ENCODE measurements at places on chromosomes 1 and 21. TPM values are rescaled to one million over a fixed set of nuclear protein-coding genes. Genes with fewer than 3 reads are reported as not detected.

DNA sequence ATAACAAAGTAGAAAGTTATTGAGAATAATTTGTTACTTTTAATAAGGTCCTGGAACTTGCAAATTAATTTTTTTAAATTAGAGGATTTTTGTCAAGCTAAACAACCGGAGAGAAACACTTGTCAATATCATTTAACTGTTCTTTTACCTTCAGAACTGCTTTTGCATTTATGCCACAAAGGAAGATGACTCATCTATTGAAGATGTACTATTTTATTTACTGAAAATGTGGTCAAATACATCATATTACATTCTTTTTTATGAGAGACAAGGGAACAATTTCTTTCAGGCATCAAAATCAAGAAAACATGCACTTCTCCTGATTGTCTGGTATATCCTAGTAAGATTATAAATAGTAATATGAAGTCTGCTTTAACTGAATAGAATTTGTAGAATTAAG lies 558.2 kb upstream of the PRMT6 start:
- no peak for DNase-seq

Gene SORT1
- 35.9 TPM for total RNA-seq

GRCh38 chr1:68173936-68174737 lies 58.2 kb downstream of the WLS start:
- no peak for DNase-seq

DNA sequence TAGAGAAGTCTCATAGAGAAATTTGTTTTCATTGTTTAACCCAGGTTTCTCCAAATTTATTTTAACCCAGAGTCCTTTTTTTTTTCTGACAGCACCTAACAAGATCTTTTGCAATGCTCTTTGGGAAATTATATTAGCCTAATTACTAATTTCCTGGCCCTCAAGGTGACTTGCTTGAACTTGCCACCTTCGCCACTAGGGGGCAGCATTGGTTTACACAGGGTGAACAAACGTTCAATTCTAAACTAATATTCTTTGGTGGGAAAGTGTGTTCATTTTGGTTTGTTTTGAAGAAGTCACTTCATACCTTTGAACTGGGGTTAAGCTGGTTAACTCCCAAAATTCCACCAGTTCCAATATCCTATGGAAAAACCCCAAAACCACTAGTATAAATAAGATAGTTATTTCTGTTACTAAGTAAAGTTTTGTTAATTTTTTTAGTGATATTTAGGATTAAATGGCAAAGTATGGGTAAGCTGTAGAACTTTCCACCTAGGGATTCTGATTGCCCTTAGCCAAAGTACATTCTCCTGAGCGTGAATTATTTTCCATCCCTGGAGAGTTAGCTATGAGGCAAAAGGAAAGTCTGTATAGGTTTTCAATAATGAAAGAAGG lies 13.0 kb downstream of the CCDC190 start:
- DNase-seq = peak; percentile 84

- DNase-seq = no peak
These were observed 31.6 kb upstream of the KIF1B start for GRCh38 chr1:10178597-10179405.

DNA sequence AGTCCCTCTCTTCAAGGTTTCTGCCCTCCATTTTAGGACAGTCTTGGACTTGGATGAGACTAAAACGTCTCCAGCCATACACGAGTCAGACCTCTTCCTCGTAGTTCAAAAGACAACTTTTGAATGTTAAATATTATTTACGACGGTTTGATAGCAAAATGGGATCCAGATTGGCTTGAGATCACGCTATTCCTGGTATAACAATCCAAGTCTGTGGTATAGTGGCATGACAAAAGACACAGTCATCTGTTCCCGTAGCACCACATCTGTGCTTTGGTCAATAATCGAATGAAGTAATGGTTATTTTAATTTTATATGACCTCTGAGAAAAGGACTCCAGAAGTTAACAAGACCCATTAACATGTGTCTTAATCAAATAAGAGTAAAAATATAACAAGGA lies 7.0 kb downstream of the PCP4 start:
- DNase-seq = no peak

- DNase-seq = no peak
These were observed 156.9 kb upstream of the SOD1 start for GRCh38 chr21:31502537-31503143.

Gene RPE65
- total RNA-seq = not detected

GRCh38 chr1:185674201-185674600 lies 60.0 kb upstream of the HMCN1 start:
- no peak for DNase-seq

DNA sequence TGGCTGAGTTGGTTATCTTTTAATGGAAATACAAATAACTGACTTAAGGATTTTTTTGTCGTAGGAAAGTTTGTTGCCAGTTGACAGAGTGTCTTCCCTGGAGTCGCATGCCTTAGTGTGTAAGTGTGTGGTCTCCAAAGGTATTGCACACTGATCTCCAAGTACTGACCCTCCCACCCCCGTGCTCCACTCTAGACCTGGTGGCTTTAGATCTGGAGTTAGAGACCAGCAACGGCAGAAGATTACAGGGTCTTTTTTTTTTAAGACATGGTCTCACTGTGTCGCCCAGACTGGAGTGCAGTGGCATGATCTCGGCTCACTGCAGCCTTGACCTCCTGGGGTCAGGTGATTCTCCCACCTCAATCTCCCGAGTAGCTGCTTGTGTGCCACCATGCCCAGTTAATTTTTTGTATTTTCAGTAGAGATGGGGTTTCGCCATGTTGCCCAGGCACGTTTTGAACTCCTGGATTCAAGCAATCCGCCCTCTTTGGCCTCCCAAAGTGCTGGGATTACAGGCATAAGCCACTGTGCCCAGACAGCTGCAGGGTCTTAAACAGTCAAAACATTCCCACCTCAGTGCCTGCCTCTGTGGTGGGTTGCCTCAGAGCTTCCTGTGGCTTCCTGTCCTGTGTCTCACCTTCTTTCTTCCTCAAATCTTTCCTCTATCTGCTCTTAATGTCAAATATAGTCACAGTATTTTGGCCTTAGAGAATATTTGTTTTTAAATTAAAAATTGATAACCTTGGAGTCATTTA lies 6.9 kb downstream of the TRAPPC10 start:
- no peak for DNase-seq

DNA sequence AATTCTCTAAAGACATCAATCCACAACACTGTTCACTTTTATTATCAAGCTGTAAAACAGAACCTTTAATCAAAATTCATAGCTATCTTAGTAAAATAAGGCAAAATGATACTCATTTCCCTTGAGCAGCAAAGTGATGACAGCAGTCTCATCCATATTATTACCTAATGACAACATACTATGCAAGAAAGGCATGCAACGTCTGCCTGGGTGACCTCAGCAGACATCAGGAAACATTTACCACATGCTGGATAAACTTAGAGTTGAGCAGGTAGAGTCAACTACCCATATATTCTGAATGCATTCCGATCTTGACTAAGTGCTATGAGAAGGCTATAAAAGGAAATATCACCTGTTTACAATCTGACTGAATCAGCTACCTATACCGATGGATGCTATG lies 145.1 kb downstream of the SIPA1L2 start:
- no peak for DNase-seq

DNA sequence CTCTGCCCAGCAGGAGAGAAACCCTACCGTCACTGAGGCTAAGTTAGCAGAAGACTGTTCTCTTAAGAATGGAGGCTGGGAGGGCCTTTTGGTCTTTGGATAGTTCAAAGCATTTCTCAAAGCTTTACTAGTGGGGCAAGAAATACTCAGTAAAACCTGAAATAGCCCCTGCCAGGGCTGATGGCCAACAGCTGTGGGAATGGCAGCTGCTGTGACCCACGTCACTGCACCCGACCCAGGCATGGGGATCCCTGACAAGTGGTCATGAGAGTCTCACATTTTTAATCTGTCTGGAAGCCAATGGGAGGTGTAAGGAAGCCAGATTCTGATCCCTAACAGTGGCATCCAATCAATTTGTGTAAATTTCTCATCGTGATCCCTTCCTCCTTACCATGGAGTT lies 44.5 kb upstream of the ENAH start:
- DNase-seq = peak; percentile 88

DNA sequence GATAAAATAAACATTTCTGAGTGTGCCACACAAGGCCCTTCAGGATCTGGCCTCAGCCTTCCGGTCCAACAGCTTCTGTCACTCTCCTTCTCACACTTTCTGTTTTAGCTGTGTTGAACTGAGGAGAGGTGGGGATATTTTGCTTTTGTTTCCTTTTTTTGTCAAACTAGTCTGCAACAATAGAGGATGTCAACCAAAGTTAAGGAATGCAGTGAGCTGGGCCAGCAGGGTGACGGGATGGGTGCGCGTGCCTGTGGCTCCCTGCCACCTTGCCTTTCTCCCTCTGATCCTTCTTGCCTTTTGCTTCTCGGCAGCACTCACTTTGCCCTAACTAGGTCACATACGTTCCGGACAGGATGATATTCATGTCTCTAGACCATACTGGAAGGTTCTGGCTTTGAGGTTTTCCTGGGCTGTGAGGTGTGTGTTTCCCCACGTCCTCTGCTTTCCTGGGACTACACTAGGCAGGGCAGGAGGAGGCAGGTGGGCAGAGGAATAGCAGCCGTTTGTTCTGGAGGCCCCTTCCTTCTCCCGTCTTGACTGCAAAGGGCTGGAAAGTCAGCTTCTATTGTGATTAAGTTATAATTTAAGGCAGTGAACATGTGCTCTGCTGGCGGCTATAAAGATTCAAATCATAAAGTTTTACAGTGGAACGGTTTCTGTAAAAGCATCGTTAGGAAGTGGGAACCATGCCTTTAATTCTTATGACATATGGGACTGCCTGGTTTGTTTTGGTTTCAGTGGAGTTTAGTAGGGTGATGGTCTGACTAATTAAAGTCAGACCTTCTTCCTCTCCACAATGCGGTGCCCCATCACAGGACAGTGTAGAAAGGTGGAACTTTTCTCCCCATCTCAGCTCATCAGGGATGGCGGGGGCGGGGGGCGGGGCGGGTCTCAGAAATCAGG lies 67.8 kb downstream of the RNF220 start:
- no peak for DNase-seq

Gene MYBPHL
- not detected for total RNA-seq

DNA sequence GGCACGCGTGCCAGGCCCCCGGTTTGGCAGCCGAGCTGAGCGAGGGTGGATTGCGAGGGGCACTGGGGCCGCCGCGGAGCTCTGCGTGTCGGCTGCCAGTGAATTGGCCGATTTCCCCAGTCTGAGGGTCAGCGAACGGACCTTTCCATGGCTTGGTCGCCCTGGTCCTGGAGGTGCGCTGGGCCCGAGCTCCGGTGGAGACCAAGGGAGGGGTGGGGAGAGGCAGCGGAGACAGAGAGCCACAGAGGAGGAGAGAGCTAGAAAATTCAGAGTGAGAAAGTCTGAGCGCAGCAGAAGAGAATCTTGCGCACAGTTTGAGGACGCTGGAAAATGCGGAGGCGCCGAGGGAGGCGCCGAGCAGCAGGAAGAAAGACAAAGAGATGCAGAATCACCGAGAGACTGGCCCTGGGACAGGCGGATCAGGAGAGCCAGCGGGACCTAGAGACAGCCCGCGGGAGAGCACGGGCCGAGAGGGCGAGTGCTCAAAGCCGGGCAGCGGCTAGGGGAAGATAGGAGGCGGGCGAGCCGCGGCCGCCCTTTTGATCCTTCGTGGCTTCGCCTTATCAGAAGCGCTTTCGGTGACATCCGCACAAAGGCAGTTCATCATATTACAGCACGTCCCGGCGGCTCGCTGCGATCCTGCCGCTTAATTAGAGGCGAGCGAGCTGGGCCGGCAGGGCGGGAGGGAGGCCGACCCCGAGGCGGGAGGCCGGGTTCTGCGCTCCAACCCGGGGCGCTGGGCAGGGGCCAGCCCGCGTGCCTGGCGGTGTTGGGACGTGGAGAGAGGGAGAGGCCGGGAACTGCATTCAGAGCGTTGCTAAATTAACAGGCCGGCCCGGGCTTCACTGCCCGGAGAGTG lies 12.7 kb downstream of the PAX7 start:
- DNase-seq = no peak

- no peak for DNase-seq
These were observed 4.3 kb upstream of the NR1I3 start for GRCh38 chr1:161242313-161242712.

DNA sequence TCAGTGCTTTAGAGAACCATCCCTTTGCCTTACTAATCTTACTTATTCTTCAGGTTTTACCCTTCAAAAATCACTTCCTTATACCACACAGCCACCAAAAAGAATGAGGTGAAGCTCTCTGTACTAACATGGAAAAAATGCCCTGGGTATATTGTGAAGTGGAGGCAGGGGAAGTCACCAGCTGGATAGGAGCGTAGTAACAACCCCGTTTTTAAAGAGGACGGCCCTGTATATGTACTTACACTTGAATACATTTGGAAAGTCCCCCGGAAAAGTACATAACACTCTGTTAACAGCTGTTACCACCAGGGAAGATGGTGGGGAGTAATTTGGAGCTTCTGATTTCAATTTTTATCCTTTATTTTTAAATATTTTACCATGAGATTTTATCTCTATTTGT lies 28.2 kb upstream of the KHDRBS1 start:
- no peak for DNase-seq

Gene SLAMF9
- total RNA-seq = not detected

Gene RAP1GAP
- total RNA-seq = 53.4 TPM

Gene GUCA2B
- 0.37 TPM for total RNA-seq

Gene SLC2A1
- total RNA-seq = 9.4 TPM

DNA sequence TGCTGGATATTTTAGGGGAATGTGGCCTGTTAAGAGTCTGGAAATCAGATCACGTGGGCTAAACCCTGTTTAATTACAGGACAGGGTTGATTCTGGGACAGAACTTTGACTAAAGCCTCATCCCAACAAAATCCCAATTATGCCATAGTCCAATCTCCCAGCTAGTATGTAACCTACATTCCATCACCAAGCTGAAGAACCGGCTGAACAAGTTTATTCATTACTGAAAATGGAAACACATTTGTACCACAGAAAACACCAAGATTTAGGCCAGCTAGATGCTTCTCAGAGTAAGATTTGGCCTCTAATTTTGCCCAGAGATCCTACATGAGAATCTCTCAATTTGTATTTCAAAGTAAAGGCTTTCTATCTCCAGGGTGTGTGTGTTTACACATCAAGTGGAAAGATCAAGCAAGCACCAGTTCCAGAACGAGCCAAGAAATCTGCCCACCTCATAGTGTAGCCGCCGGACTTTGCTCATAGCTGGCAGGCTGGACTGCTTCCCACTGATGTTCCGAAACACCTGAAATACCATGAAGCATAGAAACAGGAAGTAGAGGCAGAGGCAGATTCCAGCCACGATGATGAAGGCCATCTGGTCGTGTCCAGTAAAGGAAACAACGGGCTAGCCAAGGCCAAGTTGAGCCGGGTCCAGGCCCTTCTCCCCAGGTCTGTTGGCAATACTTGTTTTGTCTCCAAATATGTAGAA lies 86.8 kb downstream of the WLS start:
- peak; percentile 88 for DNase-seq

Gene S100A4
- total RNA-seq = 40.2 TPM

DNA sequence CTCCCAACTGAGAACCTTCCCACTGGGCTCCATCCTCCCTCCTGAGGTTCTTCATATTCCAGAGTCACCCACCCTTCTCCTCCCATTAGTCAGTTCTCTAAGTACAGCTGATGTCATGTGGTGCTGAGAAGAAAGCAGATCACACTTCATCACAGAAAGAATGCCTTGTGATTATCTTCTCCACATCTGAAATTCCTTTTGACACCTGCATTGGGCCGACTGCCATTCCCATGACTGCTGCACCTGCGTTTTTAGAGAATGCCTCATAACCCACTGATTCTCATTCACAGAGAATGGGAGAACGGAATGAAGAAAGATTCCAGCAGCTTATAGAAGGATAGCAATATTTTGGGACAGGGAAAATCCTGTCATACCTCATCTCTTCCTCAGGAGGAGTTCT lies 14.3 kb downstream of the LEPR start:
- no peak for DNase-seq

Gene FAM3B
- total RNA-seq = 142 TPM

Gene TSPAN1
- 6.2 TPM for total RNA-seq

Gene CFHR5
- total RNA-seq = not detected

- DNase-seq = no peak
These were observed 5.6 kb upstream of the RGS4 start for GRCh38 chr1:163063610-163064009.

Gene RGS4
- 4.0 TPM for total RNA-seq

All from pancreas (tissue), 10 donors.